Cardiac muscle cell (in vitro differentiated cells and primary cell): ENCODE measurements at places on chromosomes 11 and 22.

DNA sequence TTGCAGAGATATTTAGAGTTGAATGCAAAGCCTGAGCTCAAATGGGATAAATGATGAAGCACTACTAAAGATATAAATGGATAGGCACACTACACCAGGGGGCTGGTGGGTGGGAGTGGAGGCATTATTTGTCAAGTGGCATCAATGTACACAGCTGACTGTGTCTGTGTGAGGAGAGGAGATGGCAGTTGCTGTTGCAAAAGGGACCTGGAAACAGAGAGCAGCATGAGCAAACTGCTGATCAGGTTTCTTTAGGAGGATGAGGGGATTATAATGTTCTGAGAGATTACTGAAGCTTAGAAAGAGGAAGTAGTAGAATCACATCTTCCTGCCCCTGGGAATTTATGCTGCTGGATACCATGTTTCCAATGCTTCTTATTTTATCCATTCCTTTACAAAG, 39.4 kb upstream of the LIN7C start:
- no peak for DNase-seq

- no peak for DNase-seq
Measured at GRCh38 chr11:79045018-79045799, 395.6 kb downstream of the TENM4 start.

DNA sequence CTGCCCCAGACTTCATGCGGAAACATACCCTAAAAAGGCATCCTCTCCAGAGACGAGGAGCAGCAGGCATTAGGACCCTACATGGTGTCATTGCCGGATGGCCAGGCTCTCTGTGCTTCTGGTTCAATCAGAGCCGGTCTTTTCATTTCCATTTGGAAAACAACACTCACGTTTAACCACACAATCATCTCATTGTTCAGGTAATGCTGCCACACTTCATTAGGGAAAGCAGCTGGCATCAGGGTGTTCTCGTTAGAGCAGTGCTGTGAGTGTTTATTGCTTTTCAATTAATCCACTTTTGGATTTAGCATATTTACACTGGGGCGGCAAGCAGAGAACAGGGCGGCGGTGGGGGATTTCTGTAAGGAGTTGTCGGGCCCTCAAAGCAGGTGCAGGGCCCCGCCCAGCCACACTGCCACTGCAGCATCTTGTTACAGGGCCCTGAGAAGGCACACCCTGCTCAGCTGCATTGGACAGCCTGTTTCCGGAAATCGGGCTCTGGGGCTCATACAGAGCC, 338.6 kb downstream of the SHANK2 start:
- DNase-seq = no peak

DNA sequence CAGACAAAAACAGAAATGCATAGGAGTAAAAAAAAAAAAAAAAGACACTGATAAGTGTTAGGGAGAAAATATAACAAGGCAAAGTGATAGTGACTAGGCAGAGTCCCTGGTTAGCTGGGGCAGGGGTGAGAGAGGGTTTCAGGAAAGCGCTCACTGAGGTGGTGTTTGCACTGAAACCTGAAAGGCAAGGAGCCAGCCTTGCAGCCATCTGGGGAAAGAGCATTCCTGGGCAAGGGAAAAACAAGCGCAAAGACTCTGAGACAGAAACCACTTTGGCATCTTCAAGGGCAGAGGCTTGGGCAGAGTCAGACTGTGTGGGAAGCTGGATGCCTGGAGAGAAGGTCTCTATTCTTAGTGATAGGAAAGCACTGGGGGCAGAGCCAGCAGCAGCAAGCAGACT, 14.5 kb downstream of the CLMP start:
- DNase-seq = no peak

DNA sequence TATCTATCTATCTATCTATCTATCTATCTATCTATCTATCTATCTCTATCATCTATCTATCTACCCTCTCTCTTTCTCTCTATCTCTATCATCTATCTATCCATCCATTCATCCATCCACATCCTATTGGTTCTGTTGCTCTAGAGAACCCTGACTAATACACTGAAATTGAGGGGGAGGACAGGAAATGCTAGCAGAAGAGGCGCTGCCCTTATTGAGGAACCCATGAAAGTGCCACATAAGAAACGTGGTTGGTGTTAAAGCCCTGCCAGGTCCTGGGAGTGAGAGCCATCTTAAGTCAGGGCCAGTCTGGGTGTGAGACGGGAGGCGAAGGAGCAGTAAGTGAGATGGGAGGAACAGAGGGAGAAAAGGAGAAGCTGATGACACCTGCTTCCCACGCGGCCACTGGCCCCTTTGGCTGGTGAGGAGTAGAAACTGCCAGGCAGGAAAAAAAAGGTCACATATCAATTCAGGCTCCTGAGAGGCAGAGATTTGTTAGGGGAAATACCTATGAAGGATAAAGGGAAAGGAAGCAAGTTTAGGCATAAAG, 87.9 kb upstream of the PLET1 start:
- DNase-seq = no peak

DNA sequence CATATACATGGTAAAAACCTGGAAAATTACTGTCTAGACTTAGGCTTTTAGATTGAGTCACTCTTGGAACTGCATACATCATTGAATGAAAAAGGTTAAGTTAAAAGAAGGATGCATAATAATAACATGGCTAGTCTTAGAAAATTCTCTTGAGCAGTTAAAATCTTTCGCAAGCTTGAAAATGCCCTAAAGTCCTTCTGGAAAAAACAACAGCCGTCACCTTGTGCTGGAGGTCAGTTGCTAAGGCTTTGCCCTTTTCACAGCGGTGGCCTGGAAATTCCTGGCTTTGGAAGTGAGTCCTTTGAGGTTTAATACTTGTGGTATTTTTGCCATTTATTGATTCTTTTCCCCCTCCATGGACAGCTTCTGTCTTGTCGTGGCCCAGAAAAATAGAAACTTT, 17.4 kb upstream of the FBLN1 start:
- DNase-seq = no peak

DNA sequence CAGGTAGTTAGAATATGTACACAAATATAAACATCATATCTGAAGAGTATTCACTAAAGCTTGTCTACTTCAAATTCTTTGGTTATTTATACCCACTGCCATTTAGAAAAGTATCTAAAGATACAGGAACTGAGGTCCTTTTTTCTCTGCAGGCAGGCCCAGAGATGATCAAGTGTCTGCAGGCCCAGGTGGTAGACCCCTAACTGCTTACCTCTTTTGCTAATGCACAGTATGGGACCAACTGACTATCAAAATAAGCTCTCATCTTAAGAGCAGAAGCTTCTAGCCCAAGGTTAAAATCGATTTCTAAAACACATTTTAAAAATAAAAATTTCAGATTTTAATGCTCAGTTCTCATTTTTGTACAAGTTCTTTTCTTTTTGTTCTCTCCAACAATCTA, 81.5 kb downstream of the APOL5 start:
- no peak for DNase-seq

GRCh38 chr22:49726022-49726681, 101.5 kb downstream of the BRD1 start:
- no peak for DNase-seq

GRCh38 chr11:1751999-1752906, 1.9 kb upstream of the IFITM10 start:
- no peak for DNase-seq

DNA sequence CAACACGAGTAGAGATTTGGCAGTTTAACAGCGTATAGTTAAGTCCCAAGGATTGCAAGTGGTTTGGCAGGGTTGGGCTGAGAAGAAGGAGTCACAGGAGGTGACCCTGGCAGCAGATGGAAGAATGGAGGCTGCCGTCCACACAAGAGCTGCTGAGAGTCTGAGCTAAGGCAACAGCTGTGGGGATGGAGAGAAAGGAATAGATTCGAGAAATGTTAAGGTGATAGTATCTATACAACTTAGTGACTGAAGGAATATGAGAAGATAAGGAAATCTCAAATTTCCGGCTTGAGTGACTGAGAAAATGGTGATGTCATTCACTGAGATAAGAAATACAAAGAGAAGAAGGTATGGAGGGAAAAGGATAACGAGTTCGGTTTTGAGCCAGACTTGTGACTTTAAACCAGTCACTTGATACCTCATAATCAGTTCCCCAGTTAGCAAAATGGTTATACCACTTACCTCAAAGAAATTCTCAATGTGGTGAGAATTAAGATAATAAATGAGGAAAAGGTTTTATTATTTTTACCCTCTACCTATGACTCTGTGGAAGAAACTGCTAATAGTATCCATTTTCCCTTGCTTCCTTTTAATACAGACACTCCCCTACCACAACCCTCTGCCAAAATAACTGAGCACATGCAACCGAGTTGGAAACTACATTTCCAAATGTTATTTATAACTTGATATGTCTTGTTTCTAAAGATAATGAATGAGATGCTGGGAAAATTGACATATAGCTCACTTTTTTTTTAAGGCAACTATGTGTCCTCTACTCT, 30.7 kb downstream of the FAM168A start:
- peak; percentile 12 for DNase-seq

DNA sequence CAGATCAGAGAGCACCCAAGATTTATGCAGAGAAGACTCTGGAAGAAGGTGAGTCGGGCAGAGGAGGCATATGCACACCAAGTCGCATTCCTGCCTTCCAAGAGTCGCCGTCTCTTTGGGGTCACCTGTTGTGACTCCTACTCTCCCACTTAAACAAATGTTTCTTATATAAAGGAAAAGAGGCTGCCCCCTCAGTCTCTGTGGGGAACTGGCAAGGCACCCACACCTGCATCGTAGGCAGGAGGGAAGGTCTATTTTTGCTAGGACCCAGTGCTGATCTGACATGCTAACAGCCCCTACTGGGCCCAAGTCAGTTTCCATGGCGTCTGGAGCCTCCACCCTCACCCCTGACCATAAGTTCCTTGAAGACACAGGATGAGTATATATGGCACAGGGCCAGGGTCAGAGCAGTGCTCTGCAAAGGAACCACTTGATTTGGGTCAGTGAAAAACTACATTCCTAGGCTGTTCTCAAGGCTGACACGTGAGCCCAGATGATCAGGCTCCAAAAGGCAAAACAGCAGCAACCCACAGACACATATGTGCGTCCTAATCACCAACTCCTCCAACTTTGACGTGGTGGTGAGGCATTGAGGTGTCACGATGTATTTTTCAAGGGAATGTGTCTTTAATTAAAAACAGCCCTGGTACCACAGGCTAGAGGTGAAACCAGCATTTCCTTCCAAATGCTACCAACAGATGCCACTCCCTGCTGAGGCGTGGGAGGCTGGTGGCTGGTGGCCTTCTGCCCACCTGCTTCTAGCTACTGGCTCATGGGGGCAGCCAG, 55.6 kb upstream of the CSNK2A3 start:
- DNase-seq = no peak

- peak; percentile 80 for DNase-seq
Measured at GRCh38 chr11:77819921-77820564, 479 bp downstream of the RSF1 start.

DNA sequence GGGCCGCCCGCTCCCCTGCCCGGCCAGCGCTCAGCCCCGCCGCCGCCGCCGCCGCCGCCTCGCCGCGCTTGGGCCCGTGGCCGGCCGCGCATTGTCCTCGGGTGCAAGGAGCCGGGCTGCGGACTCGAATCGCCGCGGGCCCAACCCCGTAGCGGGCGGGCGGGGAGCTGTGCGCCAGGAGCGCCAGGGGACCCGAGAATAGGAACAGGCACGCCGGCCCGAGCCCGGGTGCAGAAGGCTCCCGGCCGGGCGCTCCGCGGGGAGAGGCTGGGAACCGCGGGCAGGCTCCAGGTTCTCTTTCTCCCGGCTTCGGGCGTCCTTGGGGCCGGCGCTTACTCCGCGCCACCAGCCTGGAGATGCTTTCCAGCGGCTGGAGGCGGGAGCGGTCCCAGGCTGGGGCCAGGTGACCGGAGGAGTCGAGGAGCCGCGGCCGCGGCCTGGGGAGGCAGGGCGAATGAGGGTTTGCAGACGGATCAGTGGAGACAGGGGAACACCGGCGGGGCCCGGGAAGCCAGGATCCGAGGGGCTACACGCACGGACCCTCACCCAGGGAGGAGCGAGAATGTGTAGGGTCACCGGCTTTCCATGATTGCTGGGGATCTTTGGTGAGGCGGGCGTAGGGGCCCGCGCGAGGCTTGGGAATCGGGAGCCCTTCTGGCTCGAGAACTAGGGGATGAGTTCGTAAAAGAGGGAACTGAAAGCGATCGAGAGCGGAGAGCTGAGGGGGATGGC, 726 bp downstream of the PKNOX2 start:
- peak; percentile 43 for DNase-seq

DNA sequence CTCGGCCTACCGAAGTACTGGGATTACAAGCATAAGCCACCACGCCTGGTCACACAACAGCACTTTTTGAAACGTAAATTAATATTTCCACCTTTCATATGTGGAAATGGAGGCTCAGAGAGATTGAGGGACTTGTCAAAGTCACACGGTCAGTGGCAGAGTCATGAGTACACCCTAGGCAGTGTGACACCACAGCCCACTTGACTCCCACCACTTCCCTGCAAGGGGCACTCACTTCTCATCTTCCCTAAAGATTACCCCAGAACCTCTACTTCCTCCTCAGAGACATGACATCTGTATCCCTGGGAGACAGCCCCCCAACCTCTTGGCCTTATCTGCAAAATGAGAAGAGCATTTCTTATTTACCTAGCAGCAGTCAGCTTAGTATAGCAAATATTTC, 16.5 kb upstream of the MYOD1 start:
- no peak for DNase-seq

DNA sequence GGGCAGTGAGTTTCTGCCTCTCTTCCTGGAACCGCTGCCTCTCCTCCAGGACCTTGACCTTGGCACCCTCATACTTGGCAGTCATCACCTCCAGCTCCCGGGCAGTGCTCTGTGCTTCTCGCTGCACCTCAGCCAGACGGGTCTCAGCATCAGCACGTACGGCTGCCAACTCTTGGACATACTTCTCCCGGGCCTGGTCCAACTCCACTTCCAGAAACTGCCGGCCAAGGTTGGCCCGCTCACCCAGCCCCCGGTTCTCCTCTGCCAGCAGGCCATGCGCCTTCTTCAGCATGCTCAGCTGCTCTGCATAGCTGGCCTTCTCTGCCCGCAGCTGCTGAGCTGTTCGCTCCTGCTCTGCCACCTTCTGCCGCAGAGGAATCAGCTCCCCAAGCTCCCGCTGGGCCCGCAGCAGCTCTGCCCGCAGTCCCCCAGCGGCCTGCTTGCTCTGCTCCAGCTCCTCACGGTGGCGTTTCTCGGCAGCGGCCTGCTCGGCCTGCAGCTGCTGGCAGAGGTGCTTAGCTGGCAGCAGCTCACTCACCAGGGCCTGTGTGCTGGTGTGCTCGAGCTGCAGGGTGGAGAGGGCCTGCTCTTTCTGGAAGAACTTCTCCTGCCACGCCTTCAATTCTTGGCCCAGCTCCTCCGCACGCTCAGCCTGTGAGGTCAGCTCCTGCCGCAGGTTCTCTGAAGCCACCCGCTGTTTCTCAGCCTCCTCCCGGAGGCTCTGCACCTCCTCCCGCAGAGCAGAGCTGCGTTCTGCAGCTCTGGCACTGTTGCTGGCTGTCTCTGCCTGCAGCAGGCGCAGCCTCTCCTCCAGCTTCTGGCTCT, 14.4 kb downstream of the IL18BP start:
- DNase-seq = no peak
